GM13976 (cell line): ENCODE measurements at places on chromosomes 2 and 18.

GRCh38 chr2:229674830-229675530, 39.4 kb downstream of the DNER start:
- DNase-seq: no peak

GRCh38 chr18:56161566-56162260, 476.7 kb downstream of the TXNL1 start:
- no peak for DNase-seq

GRCh38 chr18:1498216-1498615, 593.5 kb downstream of the ADCYAP1 start:
- no peak for DNase-seq

DNA sequence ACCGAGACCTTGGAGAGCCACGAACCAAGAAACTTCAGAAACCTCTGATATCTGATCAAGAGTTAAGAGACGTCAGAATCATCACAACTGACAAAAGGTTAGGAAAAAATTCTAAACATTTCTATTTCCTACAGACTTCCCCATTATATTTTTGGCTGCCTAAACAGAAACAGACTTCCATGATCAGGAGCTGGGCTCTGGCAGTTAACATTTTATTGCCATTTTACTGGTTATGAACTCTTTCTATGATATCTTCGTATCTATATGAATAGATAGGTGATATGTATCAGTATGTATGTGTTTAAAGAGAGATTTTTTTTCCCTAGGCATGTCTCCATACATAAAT, 31.1 kb upstream of the PPP1R1C start:
- DNase-seq: no peak

DNA sequence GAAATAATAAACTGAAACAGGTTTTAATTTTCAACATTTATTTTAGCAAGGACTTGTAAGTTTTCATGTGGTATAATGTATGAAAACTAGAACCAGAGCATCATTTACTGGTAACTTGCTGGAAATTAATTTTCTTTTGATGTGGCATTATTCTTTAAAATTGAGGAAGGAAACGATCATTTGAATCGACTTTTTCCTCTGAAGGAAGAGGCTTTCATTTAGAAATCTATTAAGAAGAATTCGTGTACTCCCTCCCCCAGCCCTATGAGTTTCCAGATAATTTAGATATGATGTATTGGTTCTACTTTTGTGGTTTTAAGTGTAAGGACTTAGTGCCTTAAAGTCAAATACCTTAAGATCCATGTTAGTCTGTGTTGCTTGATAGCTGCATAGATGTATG, 2.5 kb downstream of the BABAM2 start:
- DNase-seq: no peak

- DNase-seq: no peak
Measured at GRCh38 chr2:31802711-31803110, 208.1 kb downstream of the MEMO1 start.

DNA sequence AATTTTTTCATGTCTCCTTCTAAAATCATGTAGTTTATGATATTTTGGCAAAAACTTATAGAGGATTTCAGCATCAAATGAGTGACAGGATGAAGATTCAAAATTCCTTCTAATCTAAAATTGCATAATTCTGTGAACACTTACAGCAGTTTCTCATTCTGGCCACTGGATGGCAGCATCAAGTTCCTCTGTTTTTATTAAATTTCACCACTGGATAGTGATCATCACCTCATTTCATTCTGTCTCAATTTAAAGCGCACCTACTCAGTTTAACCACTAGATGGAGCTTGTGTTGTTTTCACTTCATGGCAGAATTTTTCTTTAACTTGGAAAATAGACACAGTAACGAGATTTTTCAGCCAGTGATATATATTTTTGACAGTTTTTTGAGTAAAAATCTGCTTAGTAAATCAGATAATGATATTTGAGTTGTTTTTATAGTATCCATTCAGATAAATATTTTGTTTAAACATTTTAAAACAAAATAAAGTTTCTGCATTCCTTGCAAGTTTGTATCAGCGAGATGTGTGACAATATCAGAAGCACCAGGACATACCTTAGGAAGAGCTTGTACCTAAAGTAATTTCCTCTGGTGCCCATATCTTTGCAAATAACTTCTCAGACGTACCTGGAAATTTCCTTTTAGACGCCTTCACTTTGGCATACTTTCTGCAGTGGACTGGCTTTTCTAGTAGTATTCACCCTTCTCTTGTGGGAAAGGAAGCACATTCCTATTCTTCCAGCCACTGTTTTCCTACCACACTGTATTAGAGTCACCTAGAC, 94.7 kb upstream of the ARHGAP15 start:
- peak; percentile 49 for DNase-seq

- DNase-seq: peak; percentile 69
Measured at GRCh38 chr18:79200546-79201268, 131.5 kb downstream of the ATP9B start.

DNA sequence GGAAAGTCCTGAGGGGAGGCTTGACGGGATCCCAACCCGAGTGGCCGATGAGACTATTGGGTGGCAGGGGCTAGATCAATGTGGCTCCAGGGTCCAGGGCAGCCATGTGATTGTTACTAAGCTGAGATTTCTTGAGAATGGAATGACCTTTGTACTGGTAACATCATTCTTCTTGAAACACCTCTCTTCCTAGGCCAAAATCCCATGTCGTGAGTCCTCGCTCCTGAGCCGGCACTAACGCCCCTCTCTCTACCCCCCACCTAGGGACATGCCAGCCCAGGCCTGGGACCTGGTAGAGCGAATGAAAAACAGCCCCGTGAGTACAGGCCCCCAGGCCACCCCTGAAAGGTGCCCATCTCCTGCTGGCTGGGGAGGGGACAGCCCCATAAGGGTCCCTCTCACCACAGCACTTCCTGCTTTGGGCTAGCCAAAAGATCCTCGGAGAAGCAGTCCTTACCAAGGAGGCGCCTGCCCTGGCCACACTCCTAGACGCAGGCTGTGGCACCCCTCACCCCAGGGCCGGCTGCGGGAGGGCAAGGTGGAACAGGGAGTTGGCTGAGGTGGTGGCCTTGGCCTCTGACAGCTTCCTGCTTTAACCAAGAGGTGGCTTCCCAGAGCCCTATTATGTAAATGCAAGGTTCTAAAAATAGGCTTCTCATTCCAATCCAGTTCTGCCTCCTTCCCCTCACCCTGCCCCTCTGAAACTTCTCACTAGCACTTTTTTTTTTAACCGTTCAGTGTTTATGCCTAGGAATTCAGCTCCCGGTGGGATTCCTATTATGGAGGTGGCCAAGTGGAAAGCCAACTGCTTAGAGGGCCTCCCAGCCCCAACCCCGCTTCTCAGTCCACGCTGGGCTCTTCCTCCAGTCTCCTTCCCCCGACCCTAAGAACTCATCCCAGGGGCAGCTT, 126.6 kb upstream of the PPP1CB start:
- DNase-seq: peak; percentile 70

DNA sequence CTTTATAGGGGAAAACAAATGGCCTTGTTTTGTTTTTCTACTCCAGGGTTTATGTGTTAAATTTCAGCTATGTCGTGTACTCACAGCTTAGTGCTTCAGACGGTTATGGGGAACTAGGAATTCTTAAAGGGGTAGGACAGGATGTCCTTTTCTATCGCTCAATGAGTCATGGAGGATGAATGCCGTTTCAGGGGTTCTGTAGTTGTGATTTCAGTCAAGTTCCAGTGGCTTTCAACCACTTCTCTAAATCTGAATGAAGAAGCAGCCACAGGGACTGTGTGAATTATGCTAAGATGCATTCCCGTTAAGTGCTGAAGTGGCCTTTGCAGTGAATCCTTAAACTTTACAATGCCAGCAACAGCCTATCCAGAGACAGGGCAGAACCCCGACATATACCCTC, 1231.7 kb upstream of the ZEB2 start:
- peak; percentile 11 for DNase-seq

DNA sequence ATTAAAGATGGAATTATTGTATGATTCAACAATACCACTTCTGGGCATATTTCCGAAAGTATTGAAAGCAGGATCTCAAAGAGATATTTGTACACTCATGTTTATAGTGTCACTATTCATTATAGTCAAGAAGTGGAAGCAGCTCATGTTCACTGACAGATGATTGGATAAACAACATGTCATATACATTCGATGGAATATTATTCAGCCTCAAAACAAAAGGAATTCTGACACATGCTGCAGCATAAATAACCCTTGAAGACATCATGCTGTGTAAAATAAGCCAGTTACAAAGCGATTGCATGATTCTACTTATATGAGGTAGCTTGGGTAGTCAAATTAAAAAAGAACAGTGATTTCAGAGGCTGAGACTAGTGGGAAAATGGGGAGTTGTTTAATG, 39.3 kb upstream of the PROKR1 start:
- no peak for DNase-seq

GRCh38 chr2:113181258-113182051, 7.7 kb downstream of the PSD4 start:
- DNase-seq: no peak

- DNase-seq: no peak
Measured at GRCh38 chr2:80329491-80329890, 24.9 kb upstream of the LRRTM1 start.

DNA sequence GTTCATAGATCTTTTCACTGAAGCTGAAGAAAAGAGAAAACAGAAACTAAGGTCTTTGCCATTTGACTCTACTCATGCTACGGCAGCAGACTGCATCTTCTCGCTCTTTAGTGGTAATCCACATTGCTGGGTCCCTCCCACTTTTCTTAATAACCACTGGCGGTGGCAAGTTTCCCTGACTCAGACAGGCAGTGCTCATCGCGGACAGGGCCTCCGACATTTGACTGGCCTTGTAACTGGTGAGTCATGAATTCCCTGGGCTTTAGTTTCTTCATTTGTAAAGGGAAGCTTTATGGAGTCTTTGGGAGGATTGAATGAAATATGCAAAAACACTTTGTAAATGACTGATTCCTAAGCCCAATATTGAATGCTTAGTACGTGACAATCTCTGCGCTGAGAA, 238.2 kb upstream of the RBBP8 start:
- no peak for DNase-seq

DNA sequence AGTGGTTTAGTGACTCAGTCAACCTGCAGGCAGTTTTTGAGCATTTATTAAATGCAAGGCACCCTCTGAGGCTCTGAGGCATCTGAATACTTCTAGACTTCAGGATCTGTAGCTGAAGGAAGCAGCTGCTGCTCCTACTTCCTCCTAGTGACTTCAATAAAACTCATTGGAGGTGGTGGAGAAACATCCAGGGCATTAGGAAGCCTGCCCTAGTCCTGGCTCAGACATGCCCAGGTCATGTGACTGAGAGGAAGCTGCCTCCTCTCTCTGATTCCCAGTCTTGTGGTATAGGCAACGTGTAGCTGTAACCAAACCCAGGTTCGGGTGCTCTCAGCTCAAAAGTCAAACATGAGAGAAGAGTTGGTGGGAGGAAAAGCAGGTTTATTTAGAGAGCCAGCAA, 287.2 kb upstream of the GYPC start:
- DNase-seq: no peak

DNA sequence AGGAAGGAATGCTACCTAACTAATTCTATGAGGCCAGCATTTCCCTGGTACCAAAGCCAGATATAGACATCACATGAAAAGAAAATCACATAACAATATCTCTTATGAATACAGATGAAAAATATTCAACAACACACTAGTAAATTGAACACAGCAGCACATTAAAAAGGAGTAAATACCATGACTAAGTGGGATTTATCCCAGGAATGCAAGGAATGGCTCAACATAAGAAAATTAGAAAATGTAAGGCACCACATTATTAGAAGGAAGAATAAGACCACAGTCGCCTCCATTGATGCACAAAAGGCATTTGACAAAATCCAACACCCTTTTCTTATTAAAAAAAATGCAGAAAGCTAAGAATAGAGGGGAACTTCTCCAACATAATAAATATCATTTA, 133.9 kb downstream of the TTC32 start:
- no peak for DNase-seq

- no peak for DNase-seq
Measured at GRCh38 chr2:71892423-71892730, 255.3 kb downstream of the CYP26B1 start.

- DNase-seq: no peak
Measured at GRCh38 chr18:12449051-12449785, 41.5 kb downstream of the PRELID3A start.

DNA sequence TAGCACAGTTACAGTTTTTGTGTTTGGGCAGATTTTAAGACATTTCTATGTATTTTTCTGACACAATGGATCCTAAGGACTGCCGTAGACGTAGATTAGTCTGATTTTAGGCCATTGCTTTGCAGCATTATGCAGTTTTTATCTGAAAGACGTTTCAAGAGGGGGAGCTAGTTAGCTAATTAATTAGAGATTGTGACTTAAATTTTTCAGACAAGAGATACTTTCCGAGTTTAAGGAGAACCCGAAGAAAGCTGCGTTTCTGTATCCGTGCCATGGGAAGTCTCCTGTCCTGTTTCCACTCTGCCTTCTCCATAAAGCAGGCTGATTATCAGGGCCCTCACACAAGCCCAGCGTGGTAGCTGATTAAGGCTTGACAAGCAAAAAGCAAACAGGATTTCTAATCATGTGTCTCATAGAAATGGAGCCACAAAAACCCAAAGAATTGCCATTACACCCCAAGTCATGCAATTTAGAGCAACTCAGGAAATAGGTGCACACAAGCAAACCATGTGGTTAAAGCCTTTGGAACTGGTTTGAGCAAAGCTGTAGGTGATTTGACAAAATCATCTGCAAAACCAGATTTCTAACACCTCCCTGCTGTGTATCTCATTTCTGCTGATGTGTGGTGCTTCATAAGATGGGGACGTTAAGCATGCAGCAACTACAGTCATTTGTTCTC, 808.1 kb downstream of the RNF144A start:
- DNase-seq: no peak

GRCh38 chr2:194166818-194167217, 1490.2 kb upstream of the SLC39A10 start:
- DNase-seq: no peak

DNA sequence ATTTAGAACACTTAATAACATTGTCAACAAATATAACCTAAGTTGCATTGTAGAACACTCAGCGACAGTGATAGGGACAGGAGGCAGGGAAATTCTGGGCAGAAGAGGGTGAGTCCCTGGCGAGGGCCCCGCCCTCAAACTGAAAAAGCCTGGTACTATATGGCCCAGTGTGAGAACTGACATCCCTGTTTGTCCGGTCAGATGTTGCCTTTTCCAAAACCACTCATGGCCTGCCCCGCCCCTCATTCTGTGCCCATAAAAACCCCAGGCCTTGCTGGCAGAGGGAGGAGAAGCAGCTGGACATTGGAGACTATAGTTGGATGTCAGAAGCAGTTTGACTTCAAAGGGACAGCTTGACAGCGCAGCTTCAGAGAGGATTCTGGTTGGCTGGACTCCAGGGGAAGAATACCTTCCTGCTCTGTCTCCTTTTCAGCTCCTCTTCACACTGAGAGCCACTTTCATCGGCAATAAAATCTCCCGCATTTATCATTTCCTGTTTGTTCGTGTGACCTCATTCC, 47.0 kb downstream of the FAM117B start:
- no peak for DNase-seq

GRCh38 chr2:113831161-113831560, 58.7 kb upstream of the ACTR3 start:
- no peak for DNase-seq

GRCh38 chr2:181129364-181130056, 149.1 kb downstream of the UBE2E3 start:
- no peak for DNase-seq

- no peak for DNase-seq
Measured at GRCh38 chr2:181770150-181770549, 89.8 kb upstream of the NEUROD1 start.
